ENCODE measurements at places on chromosomes 13 and 19. TPM values are rescaled to one million over a fixed set of nuclear protein-coding genes. Genes with fewer than 3 reads are reported as not detected.

Gene GDF15
- not detected for total RNA-seq

Gene LGALS16
- total RNA-seq = not detected

Gene ATP8B3
- under 0.01 TPM for total RNA-seq

- DNase-seq = no peak
Observed at GRCh38 chr19:42113641-42114348, 18.5 kb downstream of the POU2F2 start.

GRCh38 chr13:61410669-61411297 is 4.9 kb downstream of the PCDH20 start:
- no peak for DNase-seq

DNA sequence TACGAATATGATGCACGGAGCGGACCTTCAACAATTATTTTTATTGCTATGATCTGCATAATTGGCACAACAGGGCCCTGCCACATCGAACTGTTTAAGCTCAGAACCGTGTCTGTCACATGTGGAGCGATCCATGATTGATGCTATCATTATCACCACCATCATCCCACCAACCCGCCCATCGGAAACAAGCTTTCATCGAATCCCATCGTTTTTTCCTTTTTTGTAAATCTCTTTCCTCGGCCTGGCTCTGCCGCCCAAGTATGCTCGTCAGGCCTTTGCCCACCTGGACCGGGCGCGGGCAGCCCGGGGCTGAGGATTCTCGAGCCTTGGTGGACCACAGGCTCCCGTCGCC is 533 bp upstream of the DCAF15 start:
- no peak for DNase-seq

DNA sequence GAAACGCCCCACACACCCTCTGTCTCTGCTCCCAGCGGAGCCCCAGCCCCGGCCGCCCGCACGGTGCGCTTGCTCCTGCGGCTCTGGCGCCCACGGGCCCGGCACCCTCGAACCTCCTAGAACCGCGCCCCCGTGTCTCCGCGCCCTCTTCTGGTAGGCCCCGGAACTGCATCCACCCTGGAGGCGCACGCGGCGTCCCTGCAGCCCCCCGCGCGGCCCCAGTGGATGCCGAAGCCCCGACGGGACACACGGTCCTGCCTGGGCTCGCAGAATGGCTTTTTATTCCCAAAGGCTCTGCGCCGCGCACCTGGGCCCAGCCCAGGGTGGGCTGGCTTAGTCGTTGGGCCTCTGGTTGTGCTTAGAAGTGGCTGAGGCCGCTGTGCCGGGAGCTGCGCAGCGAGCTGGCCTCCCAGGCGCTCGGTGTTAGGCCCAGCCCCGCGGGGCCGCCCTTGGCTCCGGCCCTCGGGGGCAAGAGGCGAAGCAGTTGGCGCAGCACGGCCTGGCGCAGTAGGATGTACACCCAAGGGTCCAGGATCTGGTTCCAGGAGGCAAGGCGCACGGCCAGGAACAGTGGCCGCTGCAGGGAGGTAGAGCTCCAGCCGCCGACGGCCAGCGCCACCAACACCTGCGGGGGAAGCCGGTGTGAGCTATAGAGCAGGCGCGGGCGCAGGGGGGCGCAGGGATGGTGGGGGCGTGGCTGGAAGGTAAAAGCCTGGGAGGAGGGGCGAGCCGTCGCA is 2.8 kb downstream of the PTGER1 start:
- DNase-seq = peak; percentile 48

- DNase-seq = no peak
Observed at GRCh38 chr19:27780367-27781075, 1432.4 kb downstream of the UQCRFS1 start.

DNA sequence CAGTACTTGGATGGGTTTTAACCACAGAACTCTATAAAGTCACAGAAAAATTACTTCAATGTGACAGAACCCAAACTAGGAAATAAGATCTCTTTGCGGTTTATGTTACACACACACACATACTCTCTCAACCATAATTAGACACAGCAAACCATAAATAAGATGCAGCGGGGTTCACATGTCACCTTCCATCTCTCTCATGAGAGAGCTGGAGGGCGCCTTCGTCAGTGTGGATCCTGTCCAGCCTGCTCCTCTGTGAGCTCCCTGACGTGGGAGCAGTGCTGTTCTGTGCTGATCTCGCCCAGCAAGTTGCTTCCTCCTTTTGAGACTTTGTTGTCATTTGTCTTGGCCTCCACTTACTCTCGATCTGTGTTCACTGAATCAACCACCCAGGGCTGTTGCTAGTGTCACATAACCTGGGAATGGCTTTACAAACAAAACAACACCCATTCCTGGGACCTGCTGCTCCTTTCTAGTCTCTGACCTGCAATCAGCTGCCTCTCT is 204.9 kb upstream of the KL start:
- DNase-seq = no peak

DNA sequence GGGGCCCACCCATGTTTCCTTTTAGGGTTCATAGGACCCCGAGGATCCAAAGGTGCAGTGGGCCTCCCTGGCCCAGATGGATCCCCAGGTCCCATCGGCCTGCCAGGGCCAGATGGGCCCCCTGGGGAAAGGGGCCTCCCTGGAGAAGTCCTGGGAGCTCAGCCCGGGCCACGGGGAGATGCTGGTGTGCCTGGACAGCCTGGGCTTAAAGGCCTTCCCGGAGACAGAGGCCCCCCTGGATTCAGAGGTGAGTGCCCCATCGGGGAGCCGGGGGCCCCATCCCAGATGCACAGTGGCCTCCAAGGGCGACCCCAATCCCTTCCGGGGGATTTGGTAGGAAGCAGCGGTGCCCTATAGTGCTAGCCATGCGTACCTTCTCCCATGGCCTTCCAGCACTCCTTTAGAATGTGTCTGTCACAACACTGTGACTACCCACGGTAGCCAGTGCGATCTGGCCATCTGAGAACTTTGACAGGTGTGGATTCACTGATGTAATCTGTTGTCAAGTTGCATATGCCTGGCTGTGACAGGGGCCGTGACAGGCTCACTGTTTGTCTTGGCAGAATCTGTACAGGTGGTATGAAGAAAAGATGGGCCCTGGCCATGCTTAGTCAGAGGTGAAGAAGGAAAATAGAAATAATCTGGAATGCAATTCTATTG is 88.5 kb downstream of the RAB20 start:
- no peak for DNase-seq
